ENCODE measurements at places on chromosomes 2 and 18.

- no peak for DNase-seq
Observed at GRCh38 chr18:76384861-76385680, 110.0 kb downstream of the ZNF516 start.

DNA sequence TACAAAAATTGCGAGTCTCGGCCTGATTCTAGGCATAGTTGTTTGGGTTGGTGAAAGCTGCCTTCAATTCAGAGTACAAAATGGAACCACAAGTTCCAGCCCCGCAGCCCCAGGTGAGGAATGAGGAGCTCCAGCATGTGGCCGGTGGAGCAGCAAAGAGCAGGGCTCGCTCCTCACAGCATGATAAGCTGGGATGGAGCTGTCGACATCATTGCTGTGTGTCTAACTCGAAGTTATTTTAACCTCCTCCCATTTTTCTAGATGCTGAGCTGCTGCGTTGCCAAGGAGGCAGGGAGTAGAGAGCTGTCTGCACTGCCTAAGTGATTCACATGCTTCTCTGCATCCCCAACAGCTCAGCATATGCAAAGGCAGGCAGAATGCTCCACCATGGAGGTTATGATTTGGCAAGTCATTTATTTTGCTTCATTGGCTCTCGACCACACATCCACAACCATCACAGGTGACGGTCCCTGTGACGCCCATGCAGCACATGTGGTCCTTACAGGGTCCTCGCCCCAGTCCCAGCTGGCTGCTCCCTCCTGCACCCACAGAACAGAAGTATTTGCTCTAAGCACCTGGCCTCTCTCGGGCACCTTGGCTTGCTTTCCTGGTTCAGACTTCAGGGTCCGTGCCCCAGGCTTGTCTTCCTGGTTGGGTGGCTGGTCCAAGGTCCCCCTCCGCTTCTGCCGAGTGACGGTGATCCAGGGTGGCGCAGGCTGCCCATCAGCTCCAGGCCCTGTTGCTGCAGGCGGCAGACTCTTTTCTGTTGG lies 66.0 kb upstream of the MGAT4A start:
- no peak for DNase-seq

DNA sequence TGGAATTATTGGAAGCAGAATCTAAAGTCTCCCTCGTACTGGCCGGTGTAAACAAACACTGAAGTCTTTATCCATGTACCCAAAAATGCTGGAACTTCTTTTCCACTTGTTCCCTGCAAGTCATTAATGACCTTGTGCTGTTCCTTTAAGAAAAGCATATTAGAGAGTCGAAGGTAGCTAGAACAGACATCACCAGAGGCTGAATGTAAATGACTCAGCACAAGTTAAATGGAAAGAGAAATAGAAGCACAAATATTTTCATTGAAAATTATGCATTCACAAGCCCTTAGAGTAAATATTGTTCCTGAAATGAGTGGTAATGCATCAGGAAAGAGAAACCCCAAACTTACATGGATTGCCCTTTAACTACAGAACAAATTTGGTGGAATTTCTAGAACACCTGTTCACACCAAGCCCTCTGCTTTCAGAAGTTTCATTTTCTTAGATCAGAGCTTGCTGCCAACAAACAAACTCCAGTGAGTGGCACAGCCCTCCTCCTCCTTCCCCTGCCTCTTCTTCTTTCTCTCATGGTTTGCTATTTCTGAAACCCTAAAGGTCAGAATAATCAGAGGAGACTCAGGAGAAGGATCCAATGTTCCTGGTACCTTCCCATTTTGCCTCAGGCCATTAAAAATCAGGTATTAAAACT lies 264.3 kb downstream of the TXNL1 start:
- DNase-seq = no peak

GRCh38 chr2:215994911-215995310 lies 18.4 kb downstream of the MREG start:
- DNase-seq = no peak

- no peak for DNase-seq
Observed at GRCh38 chr18:77651441-77651840, 401.8 kb downstream of the GALR1 start.

GRCh38 chr18:55096263-55096951 lies 137.1 kb upstream of the CCDC68 start:
- DNase-seq = no peak

- DNase-seq = no peak
Observed at GRCh38 chr2:109532728-109533076, 81.1 kb downstream of the SEPTIN10 start.

DNA sequence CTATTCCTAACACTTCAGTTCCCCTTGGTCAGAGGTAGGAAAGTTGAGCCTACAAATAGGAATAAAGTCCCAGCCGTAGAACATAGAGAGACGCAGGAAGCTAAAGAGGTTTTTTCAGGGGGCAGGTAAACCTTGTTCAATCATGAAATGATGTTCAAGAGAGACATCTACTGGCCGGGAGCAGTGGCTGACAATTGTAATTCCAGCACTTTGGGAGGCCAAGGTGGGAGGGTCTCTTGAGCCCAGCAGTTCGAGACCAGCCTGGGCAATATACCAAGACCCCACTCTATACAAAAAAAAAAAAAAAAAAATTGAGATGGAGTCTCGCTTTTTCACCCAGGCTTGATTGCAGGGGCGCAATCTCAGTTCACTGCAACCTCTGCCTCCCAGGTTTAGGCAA lies 66.7 kb upstream of the DNAJC10 start:
- no peak for DNase-seq

DNA sequence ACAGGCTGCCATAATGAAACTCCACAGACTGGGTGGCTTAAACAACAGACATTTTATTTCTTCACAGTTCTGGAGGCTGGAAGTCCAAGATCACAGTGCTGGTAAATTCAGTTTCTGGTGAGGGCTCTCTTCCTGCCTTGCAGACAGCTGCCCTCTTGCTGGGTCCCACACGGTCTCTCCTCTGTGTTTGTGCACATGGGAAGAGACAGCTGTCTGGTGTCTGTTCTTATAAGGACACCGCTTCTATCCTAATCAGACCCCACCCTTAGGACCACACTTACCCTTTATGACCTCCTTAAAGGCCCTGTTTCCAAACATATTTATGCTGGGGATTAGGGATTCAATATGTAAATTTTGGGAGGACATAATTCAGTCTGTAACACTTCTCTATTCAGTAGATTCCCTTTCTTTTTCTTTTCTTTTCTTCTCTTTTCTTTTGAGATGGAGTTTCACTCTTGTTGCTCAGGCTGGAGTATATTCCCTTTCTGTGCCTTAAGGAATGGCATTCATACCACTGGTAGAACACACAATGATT lies 18.9 kb downstream of the CTIF start:
- DNase-seq = no peak

DNA sequence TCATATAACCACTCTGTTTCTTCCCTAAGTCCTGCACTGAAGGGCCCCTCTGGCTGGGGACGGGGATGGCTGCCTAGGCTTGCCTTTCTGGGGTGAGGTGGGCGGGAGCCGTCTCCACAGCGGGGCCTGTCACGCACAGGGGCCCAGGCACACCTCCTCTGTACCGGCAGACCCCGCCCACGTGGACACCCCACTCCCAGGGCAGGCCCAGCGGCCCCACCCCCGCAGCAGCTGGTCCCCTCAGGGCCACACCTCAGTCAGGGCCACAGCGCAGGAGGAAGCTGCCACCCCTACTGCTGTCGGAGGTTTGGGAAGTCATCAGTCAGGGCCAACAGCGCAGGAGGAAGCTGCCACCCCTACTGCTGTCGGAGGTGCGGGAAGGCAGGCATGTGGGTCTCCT lies 257.6 kb upstream of the RAB6C start:
- DNase-seq = no peak

- no peak for DNase-seq
Observed at GRCh38 chr2:47512581-47513083, 109.7 kb downstream of the MSH2 start.

DNA sequence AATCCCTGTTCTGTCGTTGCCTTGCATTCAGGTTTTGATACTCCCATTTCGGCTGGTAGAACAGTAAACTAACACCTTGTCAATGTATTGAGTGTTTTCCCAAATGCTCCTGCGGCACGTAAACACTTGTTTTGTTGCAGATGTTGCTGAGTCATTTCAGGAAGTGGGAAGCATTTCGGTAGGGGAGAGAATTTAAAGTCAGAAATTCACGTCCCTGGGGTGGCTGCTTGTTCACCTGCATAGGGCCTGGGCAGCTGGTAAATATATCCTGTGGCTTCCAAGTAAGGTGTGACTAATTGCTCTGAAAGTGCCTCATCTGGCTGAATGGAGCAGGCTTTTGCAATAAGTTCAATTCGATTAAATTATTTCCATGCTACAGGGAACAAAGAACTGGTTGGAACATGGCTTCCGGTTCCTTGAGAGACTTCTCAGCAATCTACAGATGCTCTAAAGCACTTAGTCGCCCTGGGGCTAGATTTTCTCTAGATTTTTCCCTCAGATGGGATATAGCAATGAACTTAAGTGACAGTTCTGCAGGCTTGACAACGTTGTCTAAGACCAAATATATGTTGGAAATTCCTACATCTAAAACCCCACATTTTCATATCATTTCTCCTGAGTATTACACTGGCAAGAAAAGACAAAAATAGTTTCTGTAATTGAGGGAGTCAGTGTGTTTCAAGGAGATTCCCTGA lies 5.2 kb downstream of the GALR1 start:
- DNase-seq = no peak

- no peak for DNase-seq
Observed at GRCh38 chr18:44673256-44673880, 7.3 kb upstream of the SETBP1 start.

Measured in T follicular helper cell (primary cell).